Stimulated activated CD4-positive, alpha-beta T cell treated with anti-CD3 and anti-CD28 coated beads, TNF-alpha, amount 100 ng/mL, for 1 hour (primary cell): ENCODE measurements at places on chromosomes 5 and 9.

DNA sequence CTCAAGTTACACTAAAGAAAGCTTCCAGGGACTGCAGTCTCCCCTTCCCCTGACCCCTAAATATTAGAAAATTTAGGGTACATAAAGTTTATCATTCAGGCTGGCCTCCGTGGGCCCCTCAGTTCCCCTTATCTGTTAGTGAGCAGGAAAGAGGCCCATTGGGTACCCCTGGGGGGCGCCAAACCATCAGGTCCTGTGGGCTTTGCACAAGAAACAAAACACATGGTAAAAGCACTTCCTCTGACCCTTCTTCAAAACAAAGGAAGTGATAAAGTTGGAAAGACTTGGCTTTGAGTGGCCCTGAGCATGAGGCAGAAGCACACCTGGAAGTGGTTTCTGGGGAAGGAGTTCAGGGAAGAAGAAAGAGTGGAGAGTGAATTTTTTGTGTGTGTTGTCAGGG, 213.0 kb downstream of the SMARCA2 start:
- no peak for DNase-seq

- DNase-seq, result no peak
Observed at GRCh38 chr5:100772006-100772405, 131.1 kb downstream of the ST8SIA4 start.

DNA sequence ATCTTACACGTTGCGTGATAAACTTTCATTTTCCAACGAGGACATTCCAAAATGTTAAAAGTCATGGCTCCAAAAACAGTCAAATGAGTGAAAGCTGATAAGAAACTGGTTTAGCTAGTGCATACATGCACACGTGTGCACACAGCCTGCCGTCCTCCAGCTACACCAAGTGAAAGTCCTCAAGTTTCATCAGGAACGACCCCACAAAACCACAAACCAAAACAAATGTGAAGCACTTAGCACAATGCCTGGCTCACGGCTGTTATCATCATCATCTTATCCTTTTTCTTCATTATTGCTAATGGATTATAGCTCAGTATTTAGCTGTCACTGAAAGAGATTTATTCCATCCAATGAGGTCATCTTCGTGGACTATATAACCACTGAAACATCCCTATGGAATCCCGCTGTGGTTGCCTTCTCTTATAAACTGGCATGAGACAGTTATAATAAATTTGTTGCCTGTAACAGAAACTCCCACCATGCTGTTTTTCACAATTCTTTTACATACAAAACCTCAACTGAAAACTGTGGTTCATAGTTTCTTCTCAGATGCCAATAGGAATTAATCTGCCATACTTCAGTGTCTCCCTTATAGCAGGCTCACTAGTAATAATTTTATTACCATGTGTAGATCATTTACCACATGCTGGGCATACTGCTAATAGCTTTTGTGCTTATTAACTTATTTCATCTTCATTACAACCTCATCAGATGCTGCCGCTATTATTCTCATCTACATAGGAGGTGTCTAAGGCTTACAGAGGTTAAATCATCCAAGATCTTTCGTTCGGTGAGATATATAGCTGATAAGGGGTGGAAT, 56.1 kb downstream of the SAXO1 start:
- DNase-seq, result no peak

- DNase-seq, result no peak
Observed at GRCh38 chr5:7269591-7270274, 126.2 kb upstream of the ADCY2 start.

DNA sequence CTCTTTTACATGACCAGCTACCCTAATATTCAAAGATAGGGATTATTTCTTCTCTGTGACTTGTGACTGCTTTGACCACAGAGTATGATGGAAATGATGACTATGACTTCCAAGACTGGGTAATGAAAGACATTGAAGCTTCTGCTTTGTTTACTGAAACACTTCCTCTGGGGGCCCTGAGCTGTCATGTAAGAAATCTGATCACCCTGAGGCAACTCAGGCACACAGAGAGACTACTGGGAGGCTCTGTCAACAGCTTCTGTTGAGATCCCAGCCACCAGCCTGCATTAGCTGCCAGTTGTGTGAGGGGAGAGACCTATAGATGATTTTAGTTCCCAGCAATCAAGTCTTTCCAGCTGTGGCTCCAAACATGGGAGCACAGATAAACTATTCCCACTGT, 76.5 kb downstream of the KCTD16 start:
- no peak for DNase-seq

- no peak for DNase-seq
Observed at GRCh38 chr9:98849563-98849962, 42.1 kb downstream of the GALNT12 start.

GRCh38 chr9:95313010-95313498, 4.5 kb downstream of the FANCC start:
- DNase-seq, result no peak

- no peak for DNase-seq
Observed at GRCh38 chr9:76433836-76434235, 25.1 kb upstream of the GCNT1 start.

- DNase-seq, result no peak
Observed at GRCh38 chr5:124195411-124195810, 551.0 kb downstream of the ZNF608 start.

- DNase-seq, result no peak
Observed at GRCh38 chr5:2183154-2184025, 300.7 kb upstream of the IRX4 start.

- no peak for DNase-seq
Observed at GRCh38 chr9:117869712-117870111, 165.5 kb downstream of the TLR4 start.

GRCh38 chr5:55960779-55961178, 34.0 kb downstream of the IL6ST start:
- DNase-seq, result no peak

- no peak for DNase-seq
Observed at GRCh38 chr9:115469841-115470240, 351.9 kb upstream of the TNC start.

- DNase-seq, result no peak
Observed at GRCh38 chr5:14779975-14780374, 91.6 kb downstream of the ANKH start.

- no peak for DNase-seq
Observed at GRCh38 chr5:159497221-159497620, 166.9 kb upstream of the IL12B start.
